ENCODE measurements at places on chromosomes 1 and 21. TPM values are rescaled to one million over a fixed set of nuclear protein-coding genes. Genes with fewer than 3 reads are reported as not detected.

Gene OPRD1
- total RNA-seq = not detected

Gene E2F2
- total RNA-seq = 5.7 TPM

Gene ARHGEF16
- total RNA-seq = 20.3 TPM

Gene RAB13
- total RNA-seq = 24.7 TPM

Gene ALPL
- total RNA-seq = not detected

Gene PCP4L1
- not detected for total RNA-seq

Gene LRRN2
- total RNA-seq = not detected

Gene VWA5B1
- not detected for total RNA-seq

Gene SMPDL3B
- 0.29 TPM for total RNA-seq

Gene MLLT11
- 0.22 TPM for total RNA-seq

Gene THBS3
- total RNA-seq = 0.39 TPM

Gene SPATC1L
- 2.8 TPM for total RNA-seq

Gene LCE2A
- not detected for total RNA-seq

Gene PLA2G2C
- not detected for total RNA-seq

Gene RNF186
- total RNA-seq = not detected

Measured in HepG2 (cell line).